ENCODE measurements at places on chromosomes 12 and 14.

GRCh38 chr12:69981881-69982475 is 157.0 kb downstream of the MYRFL start:
- no peak for DNase-seq

DNA sequence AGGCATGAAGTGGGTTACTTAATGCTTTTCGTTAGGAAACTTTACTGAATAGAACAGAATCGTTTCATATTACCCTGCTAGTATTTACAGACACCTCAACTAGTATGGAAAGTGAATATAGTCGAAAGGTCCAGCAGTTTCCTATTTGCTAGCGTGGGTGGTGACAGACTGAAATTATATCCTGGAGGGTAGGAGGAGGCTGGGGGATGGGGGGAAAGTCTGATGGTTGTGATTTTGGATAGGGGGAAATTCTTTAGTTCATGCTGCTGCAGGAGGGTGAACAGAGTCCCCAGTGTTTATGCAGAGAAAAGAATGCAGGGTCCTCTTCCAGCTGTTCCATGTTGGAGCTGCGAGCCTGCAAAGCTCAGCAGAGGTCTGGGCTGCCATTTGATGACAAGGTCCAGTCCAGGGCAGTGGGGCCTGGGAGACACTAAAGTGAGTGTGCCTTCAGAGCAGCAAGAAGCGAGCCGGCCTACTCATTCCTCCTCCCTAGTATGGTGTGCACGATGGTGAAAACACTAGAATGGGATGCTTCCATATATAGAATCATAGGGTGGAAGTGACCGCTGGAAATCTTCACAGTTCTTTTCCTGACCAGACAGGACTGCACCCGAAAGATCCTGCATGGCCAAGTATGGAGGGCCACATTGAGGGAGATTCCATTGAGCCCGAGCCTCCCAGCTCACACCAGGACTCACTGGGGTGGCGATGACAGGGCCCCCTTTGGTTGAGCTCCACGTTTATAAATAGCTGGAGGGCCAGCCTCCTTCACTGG is 2.1 kb downstream of the SAMD4A start:
- DNase-seq = no peak

- no peak for DNase-seq
These were observed 180.6 kb downstream of the LRRK2 start for GRCh38 chr12:40405419-40405818.

GRCh38 chr14:90697577-90698206 is 118.5 kb downstream of the TTC7B start:
- DNase-seq = peak; percentile 65
